ENCODE measurements at places on chromosomes 16 and 17.
A peak's percentile ranks its signal among the peaks of the same experiment; 100 is the strongest.

GRCh38 chr17:80460429-80460834 lies 16.0 kb downstream of the NPTX1 start:
- DNase-seq, result no peak

GRCh38 chr16:78800523-78800922 lies 701.1 kb downstream of the WWOX start:
- peak; percentile 19 for DNase-seq

GRCh38 chr16:80759419-80760162 lies 44.8 kb downstream of the CDYL2 start:
- DNase-seq, result no peak

DNA sequence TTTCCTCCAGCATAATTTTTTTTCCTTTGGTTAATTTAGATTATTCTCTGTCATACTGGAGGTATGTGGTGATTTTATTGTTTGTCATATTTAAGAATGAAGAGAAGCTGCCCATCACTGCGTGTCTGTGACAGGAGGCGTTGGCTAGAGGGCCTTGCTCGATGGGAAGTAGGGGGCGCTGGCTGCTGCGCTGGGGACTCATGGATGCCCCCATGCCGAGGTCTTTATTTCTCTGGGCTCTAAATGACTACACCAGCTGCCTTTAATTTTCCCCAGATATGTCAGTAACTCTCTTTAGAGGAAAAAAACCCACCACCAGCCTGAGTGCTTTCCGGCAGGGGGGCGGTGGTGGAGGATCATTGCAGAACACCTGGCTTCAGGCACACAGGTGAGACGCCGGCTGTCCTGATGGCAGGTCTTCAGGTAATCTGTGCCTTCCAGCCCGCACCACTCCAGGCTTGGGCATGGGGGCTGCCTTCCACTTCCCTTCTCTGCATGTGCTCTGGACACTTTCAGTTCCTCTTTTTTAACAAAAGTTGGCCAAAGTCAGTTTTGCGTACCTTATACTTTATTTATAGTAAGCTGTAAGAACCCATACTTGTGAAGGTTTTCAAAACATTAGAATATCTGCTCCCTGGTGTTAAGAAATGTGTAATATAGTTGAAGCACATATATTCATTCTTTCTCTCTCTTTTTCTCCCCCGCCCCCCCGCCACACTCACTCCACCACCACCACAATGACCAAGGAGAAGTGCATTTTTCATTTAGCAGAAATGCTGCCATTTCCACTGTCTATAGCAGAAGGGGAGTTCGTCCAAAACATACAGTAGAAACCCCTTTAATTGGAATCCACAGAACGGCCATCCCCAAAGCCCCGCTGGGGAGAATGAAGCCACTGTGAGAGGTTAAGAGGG lies 192.7 kb downstream of the RPTOR start:
- no peak for DNase-seq

- no peak for DNase-seq
Measured at GRCh38 chr17:82301300-82301915, 16.0 kb downstream of the CD7 start.

DNA sequence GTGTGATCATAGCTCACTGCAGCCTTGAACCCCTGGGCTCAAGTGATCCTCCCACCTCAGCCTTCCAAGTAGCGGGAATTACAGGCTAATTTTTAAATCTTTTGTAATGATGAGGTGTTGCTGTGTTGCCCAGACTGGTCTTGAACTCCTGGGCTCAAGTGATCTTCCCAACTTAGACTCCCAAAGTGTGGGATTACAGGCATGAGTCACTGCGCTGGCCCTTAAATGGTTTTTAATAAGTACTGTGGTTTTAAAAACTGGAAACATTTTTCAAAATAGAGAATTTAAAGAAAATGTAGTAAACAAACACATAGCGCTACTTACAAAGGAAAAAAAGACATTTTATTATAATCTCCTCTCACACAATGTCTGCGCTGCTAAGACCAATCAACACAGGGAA lies 32.2 kb downstream of the MARCHF10 start:
- no peak for DNase-seq

GRCh38 chr16:85798283-85798776 lies 1.0 kb downstream of the EMC8 start:
- DNase-seq, result no peak

DNA sequence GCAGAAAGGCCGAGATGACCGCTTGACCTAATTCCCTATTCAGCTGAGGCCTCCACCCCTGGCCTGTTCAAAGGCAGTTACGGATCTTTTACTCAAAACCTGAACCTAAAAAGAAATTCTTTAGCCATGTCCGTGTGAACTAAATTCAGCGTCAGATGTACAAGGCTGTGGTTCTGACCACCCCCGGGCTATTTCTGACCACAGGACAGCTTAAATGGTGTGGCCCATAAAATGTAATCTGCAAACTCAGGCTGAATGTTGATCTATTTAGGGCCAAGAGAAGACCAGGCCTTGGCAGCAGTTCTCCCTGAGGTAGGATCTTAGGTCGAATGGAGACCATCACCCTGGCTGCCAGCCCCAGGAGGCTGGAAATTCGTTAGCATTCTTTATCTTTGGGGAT lies 485.5 kb downstream of the WWOX start:
- no peak for DNase-seq

GRCh38 chr16:88724855-88725555 lies 18.7 kb downstream of the CTU2 start:
- no peak for DNase-seq

DNA sequence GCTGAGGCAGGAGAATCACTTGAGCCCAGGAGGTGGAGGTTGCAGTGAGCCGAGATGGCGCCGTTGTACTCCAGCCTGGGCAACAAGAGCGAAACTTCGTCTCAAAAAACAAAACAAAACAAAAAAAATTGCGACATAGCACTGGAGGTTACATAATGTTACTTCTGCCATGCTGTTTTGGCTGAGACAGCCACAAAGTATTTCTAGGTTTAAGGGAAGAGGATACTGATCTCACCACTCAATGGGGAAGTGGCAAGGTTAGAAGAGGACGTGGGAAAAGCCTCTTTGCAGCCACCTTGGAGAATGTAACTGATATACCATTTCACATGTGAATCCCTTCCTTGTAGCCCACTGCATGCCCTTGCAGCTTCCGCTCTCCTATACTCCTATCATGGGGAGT lies 131.2 kb upstream of the NLRP1 start:
- no peak for DNase-seq

DNA sequence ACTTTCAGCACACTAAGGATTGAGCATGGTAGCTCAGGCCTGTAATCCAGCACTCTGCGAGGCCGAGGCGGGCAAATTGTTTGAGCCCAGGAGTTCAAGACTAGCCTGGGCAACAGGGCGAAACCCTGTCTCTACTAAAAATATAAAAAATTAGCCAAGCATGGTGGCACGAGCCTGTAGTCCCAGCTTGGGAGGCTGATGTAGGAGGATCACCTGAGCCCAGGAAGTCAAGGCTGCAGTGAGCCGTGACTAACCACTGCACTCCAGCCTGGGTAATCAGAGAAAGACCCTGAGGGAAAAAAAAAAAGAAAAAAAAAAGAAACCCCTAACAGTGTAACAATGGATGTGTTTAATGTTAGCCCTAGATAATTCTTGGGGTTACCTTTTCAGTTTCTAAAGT lies 24.0 kb downstream of the PARN start:
- no peak for DNase-seq

DNA sequence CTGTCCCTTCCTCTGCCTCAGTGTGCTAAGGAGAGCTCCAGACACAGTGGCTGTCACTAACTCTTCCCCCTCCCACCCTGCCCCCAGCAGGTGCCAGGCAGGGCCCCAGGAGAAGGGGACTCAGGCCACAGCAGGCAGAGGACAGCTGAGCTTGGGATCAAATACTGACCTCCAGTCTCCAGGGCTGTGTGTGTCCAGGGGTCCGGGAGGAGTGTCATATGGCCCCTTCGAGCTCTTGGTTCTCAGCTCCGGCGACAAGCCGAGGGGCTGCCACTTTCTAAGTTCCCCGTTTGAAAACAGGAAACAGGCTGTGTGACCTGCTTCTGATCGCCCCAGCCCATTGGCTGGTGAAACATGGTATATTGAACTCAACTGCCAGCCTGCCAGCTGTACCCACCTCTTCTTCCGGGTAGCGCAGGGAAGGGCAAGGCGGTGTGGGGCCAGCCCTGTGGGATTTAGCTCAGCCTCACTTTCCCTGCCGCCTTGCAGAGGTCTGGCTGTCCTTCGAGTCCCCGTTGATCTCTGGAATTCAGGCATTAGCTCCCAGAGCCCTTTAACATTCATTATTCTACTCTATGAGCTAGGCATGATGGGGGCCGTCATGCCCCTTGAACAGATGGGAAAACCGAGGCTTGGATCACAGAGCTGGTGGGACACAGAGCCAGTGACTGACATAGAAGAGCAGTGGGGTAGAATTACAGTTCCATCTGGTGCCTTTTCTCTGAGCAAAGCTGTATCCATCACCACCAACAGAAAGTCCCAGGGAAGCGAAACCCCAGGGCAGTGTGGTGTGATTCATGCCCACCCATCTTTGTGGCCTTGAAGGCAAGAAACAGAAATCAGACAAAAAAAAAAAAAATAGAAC lies at the start of gene SNX20:
TSS of gene SNX20 (minus strand) at position 292 of the 865 bp plus-strand sequence. CDS start 3,786 bp downstream, outside the sequence.
- DNase-seq, result peak; percentile 70

DNA sequence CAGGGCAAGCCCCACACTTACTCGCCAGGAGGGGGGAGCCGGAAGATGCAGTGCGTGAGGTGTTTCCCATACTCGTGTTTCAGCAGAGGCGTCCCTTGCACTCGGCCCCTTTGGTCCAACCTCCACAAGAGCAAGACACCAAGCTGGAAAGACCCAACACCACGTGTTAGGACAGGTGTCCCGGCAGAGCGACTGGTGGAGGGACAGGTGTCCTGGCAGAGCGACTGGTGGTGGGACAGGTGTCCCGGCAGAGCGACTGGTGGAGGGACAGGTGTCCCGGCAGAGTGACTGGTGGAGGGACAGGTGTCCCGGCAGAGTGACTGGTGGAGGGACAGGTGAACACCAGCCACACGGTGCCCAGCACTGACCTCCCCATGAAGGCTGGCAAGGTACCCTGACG lies 19.4 kb downstream of the IFT140 start:
- DNase-seq, result no peak

GRCh38 chr17:181245-182049 lies at the start of gene DOC2B:
Gene DOC2B (minus strand): TSS chr17:181650. CDS start chr17:181479, 171 bp downstream.
- no peak for DNase-seq

GRCh38 chr16:61684541-61684940 lies 351.7 kb downstream of the CDH8 start:
- DNase-seq, result no peak

DNA sequence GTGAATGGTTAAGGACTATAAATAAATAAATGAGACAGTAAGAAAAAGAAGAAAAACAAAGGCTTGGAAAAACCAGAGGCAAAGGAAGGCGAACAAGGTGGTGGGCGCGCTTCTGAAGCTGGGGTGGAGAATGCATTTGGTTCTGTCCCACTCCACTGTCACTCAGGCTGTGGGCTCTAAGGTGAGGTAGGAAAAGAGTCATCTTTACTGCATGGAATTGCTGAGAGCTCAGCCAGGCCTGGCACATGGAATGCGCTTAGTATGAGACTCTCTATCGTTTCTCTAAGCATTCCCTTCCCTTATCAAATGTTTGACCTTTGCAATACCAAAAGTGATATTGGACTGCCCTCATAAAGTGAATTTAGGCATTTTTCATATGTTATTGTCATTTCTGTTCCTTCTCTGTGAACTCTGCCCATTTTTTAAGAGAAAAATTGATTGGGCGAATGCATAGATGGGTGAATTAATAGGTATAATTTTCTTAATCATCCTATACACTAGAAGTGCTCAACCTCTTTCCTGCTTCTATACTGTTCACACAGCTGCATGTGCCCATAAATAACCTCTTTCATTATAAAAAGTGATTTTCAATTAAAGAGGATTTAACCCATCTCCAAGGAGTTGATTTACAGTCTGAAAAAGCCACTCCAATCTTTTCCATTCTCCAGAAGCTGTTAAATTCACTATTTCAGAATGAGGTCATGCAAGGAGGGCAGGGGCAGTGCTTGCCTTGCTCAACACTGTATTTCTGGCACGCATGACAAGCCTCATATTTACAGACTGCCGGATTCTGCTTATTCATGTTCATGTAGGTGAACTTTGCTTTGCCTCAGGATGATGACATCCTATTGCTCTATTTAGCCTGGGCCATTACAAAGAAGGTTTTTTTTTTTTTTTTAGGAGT lies 87.7 kb downstream of the MYH10 start:
- DNase-seq, result no peak

- no peak for DNase-seq
Measured at GRCh38 chr16:15667091-15667742, 17.2 kb downstream of the NDE1 start.

DNA sequence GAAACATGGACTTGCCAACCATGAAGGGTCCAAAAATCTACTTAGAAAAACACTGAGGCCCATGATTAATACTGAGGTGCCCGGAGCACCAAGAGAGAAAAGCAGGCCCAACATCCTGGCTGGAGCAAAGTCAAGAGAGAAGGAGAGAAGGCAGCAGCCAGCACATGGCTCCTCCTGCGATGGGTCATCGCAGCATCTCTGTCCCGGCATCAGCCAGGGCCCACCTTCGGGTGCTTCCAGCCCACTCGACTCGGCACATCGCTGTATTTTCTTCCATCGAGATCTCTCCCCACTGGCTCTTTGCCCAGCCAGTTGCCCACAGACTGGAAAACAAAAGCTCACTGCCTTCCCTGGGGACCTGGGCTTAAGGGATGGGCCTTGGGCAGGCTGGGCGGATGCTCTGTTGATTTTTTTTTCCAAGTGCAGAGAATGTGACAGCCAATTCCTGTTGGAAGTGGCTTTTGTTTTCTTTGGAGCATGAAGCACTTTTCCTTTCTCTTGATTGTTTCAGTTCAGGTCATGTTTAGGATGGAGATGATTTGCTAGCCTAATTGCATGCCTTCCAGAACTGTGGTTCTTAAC lies 58.1 kb downstream of the CYB5B start:
- no peak for DNase-seq

- no peak for DNase-seq
Measured at GRCh38 chr17:73029991-73030390, 62.5 kb downstream of the SLC39A11 start.

DNA sequence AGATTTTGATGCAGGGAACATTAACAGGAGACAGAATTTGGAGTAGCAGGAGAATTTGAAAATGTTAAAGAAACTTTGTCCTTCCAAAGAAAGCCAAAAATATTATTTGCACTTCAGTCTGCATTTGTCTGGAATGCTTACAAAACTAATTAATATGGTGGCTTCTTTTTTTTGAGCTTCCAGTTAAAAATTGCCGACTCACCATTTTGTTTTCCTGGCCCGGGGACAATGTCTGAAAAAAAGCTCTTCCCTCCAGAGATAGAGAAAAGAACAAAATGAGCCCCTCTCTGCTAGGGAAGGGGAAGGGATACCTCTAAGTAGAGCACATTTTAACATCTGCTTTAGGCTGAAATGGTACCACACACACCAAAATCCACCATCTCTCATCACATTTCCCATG lies 360.8 kb downstream of the SOX9 start:
- no peak for DNase-seq
